ENCODE measurements at places on chromosomes 1 and 21. TPM values are rescaled to one million over a fixed set of nuclear protein-coding genes. Genes with fewer than 3 reads are reported as not detected.

The DCDC2B gene
- total RNA-seq, result not detected

The TRAF3IP3 gene
- total RNA-seq, result not detected

The TEDDM1 gene
- not detected for total RNA-seq

The GPR37L1 gene
- not detected for total RNA-seq

The ATP6V1G3 gene
- total RNA-seq, result not detected

The CD84 gene
- not detected for total RNA-seq

The OR2L3 gene
- not detected for total RNA-seq

The KCNJ6 gene
- total RNA-seq, result not detected

The SPSB1 gene
- 7.1 TPM for total RNA-seq

The LORICRIN gene
- total RNA-seq, result not detected

The IGSF3 gene
- 0.11 TPM for total RNA-seq

The MYBPH gene
- total RNA-seq, result not detected

The ARHGAP30 gene
- 0.20 TPM for total RNA-seq

- no peak for DNase-seq
Observed at GRCh38 chr1:205811660-205812059, 1.3 kb downstream of the SLC41A1 start.

GRCh38 chr1:44500181-44501046 lies 95.4 kb downstream of the RNF220 start:
- peak; percentile 59 for DNase-seq

GRCh38 chr1:54981466-54981865 lies 1.0 kb downstream of the TMEM61 start:
- no peak for DNase-seq

DNA sequence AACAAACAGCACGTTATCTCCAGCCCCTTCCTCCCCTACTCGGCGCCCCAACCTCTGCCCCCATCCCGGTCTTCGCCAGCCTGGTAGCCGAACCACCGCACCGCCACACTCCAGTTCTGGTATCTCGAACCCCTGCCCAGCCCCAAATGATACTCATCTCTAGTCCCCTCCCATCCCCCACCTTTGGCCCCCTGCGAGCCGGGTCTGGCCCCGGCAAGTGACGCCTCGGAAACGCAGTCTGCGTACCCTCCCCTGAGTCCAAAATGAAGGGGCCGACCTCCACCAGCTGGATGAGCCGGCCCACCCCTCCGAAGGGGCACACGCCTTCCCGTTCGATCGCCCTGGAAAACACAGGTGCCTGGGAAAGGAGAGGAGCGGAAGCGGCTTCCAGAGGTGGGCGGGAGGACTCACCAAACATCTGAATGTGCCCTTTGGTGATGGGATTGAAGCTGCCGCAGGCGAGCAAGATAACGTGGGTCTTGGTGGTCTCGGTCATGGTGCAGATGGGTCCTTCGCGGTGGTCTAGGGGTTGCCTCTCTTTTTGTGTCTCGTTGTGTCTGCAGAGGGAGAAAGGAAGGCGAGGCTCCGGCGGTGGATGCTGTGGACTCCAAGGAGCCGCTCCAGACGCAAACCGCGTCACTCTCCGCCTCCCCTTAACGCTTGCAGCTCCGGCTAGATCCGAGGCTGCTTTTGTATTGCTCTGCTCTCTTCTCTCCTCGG lies at the start of gene NMNAT2:
Gene NMNAT2 (minus strand): TSS at position 609 of the 720 bp plus-strand sequence. CDS start 113 bp downstream, at position 496.
- no peak for DNase-seq

DNA sequence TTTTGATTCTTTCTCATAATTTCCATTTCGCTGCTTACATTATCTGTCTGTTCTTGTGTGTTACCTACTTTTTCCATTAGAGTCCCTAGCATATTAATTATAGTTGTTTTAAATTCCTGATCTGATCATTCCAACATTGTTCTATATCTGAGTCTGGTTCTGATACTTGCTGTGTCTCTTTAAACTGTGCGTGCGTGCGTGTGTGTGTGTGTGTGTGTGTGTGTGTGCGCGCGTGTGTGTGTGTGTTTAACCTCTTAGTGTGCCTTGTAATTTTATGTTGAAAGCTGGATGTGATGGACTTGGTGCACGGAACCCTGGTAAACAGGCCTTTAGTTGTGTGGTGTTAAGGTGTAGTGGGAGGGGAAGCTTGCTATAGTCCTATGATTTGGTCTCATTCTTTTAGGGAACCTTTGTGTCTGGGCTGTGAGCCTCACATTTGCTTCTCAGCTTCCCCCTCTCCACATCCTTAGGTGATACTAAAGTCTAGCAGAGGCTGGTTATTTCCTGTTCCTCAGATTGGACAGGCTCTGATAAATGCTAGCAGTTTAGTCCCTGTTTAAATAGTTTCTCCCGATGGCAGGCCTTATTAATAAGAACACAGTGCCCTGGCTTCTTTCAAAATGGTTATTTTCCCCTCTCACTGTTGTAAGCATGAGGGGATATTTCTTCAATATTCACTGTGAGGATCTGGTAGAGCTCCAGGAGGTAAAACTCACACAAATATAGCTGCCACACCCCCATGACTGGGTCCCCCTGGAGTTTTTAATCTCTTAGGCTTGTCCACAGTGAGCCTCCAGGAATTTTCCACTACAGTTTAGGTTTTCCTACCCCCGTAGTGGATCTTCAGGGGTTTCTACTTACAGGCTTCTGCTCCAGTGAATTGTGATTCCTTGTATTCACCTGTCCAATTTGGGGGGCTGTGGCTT lies 118.3 kb downstream of the GALNT2 start:
- DNase-seq, result no peak

DNA sequence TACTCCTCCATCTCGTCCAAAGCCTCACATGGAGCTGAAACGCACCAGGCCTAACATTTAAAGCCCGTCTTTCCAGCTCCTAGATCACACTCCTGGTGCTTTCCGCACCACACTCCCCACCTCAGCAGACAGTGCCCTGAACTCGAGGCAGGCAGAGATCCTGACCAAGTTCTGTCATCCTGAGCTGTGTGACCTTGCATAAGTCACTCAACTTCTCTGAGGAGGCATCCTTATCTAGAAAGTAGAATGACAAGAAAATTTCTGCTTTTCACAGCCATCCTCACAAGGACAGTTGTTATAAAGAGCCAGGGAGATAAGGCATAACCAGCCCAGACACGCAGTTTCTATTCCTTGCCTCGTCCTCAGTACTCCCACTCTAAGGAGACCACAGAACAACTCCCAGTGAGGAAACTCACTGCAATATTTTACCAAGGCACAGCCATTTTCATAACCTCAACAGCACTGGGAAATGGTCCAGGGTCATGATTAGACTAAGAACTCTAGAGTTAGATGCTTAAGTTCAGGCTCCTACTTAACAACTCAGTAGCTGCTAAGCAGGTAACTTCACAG lies 3.1 kb downstream of the LRP8 start:
- no peak for DNase-seq

GRCh38 chr1:239951511-239952140 lies 140.1 kb upstream of the FMN2 start:
- peak; percentile 63 for DNase-seq

GRCh38 chr1:236311040-236311439 lies 29.3 kb upstream of the ERO1B start:
- DNase-seq, result peak; percentile 7

- no peak for DNase-seq
Observed at GRCh38 chr1:242710286-242710685, 185.8 kb upstream of the PLD5 start.

- no peak for DNase-seq
Observed at GRCh38 chr1:76142771-76143540, 68.4 kb downstream of the ST6GALNAC3 start.

- DNase-seq, result no peak
Observed at GRCh38 chr1:211660718-211661222, 14.7 kb downstream of the NEK2 start.

GRCh38 chr1:7786795-7787194 lies 2.7 kb downstream of the PER3 start:
- no peak for DNase-seq

DNA sequence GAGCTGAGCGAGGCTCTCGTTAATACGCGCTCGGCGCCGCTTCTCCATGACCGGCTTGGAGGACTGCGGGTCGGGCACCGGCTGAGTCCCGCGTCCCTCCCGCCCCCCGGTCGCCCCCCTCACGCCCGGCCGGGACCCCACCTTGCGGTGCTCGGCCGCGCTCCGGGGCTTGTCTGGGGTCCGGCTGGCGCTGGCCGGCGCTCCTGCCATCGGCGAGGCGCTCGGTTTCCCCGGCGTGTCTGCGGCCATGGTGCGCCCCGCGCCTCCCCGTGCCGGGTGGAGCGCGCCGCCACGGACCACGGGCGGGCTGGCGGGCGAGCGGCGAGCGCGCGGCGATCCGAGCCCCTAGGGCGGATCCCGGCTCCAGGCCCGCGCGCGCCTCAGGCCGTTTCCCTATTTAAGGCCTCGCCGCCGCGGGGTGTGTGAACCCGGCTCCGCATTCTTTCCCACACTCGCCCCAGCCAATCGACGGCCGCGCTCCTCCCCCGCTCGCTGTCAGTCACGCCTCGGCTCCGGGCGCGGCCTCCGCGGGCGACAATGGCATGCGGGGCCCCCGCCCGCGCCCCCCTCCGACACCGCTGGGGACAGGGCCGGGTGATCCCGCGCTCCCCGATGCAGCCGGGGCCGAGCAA lies at the start of gene HES4:
Gene HES4 (minus strand): TSS at position 373 of the 632 bp plus-strand sequence. CDS start 124 bp downstream, at position 249.
- DNase-seq, result peak; percentile 87

DNA sequence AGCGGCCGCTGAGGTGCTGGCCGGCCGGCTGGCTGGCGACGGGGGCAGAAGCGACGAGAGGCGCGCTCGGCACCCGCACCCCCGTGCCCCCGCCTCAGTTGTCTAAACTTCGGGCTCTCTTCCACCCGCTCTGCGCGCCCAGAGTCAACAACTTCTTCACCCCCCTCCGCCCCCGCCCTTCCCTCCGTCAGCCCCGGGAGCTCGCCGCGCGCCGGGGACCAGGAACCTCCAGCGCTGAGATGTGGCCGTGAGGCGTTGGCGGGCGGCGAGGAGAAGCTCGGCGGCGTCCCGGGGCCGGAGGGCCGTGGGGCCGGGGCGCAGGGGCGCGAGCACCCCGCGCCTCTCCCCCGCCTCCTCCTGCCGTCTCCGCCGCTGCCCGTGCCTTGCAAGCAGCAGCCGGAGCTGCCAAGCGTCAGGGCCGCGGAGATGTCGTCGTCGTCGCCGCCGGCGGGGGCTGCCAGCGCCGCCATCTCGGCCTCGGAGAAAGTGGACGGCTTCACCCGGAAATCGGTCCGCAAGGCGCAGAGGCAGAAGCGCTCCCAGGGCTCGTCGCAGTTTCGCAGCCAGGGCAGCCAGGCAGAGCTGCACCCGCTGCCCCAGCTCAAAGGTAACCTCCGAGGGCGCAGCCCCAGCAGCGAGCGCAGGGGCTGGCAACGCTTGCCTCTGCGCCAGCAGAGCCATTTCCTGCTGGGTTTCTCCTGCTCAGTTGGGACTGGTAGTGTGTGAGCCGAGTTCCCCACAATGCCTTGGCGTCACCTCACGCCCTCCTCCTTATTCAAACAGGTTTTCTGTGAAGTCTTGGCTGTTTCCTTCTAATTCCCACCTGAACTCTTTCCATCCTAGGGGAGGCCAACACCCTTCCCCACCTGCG lies 710 bp downstream of the PPP2R5A start:
- no peak for DNase-seq

- no peak for DNase-seq
Observed at GRCh38 chr1:37009521-37009920, 24.8 kb downstream of the GRIK3 start.

DNA sequence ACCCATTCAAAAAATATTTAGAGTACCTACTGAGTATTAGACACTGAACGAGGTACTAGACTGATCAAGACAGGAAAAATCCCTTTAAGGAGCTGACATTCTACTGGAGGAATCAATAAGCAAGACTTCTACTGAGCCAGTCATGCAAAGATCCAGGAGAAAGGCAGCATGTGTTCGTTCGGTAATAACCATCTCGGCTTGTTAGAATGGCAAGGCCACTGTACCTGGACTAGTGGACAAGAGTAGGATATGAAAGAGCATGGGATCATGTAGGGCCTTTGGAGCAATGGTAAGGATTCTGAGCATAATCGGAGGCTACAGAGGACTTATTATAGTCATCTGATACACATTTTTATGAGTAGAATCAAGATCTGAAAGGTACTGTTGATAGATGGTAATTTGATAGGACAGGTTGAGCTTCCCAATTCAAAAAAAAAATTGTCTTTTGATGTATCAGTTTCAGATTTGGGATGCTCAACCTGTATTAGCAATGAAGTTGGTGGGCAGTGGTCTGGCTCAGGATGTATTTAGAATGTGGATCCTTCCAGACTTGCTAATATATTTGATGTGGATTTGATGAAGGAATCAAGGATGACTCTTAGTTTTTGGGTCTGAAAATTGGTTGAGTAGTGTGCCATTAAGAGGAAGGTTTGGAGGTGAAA lies 2.3 kb downstream of the COX20 start:
- peak; percentile 25 for DNase-seq

DNA sequence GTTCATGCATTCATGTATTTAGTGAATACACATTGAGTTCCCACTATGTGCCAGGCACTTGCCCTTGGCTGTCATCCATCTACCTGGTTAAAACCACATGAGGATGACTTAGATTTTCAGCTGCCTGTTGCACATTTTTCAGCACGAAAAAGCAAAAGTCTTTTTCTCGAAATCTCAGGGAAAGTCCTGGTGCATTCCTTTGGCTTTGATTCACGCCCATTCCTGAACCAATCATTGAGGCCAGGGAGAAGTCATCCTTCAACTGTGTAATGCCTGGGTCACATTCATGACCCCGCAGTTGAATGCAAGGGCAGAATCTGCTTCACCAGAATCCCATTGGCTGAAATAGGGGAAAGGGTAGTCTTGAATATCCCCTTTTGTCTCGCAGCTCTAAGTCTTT lies 84.4 kb downstream of the RNF220 start:
- no peak for DNase-seq

DNA sequence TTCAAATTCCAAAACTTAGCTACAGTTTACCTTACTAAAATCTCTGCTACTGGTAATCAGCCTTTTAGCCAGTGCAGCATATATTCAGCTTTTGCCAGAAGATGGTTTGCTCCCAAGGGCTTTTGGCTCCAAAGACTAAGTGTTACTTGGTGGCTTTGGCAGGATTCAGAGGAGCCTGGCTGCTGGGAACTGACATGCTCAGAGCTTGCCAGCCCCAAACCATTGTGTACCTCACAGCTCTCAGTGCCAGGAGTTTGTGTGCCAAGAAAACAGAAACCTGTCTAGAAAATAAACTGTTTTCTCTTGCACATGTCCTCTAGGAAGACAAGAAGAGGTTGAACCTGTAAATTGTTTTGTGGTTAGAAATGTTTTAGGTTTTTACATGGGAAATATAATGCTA lies 315.9 kb downstream of the ST6GALNAC3 start:
- no peak for DNase-seq

All from HepG2 (cell line).